ENCODE measurements at places on chromosomes 1 and 21.

GRCh38 chr1:74505928-74506710 is 6.3 kb downstream of the LRRC53 start:
- DNase-seq: peak; percentile 41

GRCh38 chr1:175287849-175288248 is 95.3 kb upstream of the KIAA0040 start:
- no peak for DNase-seq

DNA sequence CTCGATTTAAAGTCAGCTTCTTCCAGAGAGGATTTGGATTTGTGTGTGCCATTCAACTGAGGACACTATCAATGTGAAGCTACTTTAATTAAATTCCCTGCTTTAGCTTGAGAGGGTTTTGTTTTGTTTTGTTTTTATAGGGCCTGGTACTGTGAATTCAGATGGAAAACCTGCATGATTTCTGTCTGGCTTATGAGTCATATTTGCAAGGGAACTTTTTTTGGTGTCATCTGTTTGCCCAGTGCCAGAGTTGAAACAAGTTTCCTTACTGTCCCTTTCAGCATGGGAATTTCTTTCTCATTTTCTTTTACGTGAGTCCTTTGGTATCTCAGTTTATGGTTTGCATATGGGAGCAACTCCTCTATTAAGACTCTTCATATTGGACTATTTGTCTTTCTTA is 194.6 kb downstream of the GREM2 start:
- no peak for DNase-seq

DNA sequence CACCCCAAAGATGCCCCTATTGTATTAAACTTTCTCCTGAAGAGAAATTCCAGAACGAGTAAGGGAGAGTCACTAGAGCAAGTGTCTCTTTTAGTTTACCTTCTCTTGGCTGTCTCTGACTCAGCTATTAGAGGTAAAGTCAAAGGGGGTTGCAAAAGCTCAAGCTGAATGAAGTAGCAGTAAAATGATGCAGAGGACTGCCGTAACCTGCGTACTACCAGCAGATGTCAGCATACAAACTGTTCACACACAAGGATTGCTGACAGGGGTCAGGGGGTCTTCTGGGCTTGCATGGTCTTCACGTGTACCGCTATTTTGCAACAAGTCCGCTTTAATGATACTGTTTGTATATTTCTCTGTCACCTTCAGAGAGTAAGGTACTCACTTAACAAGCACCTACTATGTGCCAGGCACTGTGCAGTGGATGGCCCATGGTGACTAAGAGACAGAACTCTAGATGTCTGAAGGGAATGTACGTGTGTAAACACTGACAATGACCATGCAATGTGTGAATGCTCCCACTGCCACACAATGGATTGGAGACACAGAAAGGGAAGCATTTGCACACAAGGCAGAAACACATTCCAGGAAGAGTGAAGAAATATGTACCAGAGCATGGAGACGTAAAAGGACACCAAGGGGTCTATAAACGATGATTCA is 34.9 kb downstream of the CHML start:
- peak; percentile 22 for DNase-seq

- DNase-seq: no peak
Observed at GRCh38 chr21:15309022-15309590, 244.3 kb upstream of the NRIP1 start.

GRCh38 chr21:32009263-32009662 is 136.4 kb downstream of the HUNK start:
- DNase-seq: no peak

- no peak for DNase-seq
Observed at GRCh38 chr21:22758478-22758877, 1760.3 kb downstream of the NCAM2 start.

DNA sequence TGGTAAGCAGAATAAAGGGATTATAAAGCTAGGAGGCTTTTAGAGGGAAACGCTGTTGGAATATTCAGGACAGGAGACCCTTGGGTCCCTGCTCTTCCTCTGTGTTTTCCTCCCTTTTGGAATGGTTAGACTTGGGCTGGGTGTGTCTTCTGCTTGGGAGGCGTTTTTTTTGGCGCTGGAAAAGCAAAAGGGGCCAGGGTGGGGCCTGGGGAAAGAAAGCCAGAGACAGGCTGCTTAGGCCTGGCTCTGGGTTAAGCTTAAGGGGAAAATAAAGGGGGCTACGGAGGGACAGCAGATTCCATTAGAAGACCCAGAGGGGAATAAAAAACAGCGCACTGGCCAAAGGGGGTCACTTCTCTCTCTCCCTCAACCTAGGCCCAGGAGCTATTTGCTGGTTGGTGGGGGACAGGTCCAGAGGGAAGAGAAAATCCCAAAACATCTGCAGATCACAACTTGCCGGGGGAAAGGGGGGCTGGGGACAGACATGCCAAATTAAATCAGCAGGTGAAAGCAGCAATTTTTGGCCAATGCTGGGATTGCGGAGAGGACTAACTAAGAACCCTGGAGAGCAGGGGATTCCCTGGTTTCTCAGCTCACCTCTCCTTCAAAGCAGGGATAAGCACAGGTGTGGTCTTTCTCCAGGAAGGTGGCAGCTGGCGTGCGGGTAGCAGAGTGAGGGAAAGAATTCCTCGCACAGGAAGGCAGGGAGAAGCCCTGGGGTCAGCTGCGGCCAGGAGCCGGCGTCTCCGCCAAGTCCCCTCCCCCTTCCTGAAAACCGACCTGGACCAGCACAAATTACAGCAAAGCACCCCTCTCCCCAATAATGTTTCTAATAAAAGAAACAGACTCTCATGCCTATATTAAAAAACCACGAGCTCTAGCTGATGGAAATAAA is 82.2 kb upstream of the AK4 start:
- DNase-seq: no peak

- DNase-seq: no peak
Observed at GRCh38 chr1:192904438-192904895, 95.6 kb downstream of the RGS2 start.

DNA sequence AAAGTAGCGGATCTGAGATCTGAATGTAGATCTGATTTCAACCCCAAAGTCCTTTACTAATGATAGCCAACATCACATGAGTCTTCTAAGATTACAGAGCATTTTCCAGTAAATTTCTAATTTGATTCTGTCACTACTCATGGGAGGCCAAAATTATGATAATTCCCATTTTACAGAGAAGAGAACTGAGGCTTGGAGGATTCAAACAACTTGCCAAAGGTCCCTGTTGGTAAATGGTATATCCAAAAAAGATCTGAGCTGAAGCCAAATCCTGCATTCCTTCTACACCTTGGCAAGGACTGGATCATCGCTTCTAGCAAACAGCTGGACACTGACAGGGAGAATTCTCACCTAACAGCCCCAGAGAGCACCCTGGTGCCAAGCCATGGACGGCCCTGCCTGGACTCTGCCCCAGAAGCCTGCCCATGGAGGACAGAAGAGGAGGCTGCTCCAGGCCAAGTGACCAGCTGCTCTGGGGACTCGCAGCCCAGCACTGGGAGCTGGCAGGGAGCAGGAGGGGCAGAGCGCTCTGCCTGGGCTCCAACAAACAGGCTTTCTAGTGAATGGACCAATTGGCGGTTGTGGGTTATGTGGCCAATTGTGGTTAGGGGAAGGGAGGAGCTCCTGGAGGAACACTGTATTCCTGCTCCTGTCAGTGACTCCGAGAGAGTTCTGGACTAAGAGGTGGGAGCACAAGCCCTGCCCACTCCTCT is 6.4 kb upstream of the CSF1 start:
- no peak for DNase-seq

DNA sequence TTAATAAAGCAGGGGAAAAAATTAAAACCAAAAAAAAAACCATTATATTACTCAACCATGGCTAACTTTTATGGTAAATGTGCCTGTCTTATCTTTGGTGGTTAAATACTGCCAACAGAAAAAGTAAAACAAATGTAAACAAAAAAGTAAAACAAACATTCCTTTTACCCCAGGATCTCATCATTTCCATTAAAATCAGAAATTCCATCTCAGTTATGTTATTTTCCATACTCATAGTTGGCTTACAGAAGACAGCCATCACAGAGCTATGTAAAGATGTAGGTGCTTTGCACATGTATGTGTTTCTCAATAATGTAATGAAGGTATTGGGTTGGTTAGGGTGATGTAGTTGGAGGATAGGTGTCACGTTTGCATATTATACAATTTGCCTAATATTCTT is 185.0 kb downstream of the KCNK2 start:
- DNase-seq: no peak

DNA sequence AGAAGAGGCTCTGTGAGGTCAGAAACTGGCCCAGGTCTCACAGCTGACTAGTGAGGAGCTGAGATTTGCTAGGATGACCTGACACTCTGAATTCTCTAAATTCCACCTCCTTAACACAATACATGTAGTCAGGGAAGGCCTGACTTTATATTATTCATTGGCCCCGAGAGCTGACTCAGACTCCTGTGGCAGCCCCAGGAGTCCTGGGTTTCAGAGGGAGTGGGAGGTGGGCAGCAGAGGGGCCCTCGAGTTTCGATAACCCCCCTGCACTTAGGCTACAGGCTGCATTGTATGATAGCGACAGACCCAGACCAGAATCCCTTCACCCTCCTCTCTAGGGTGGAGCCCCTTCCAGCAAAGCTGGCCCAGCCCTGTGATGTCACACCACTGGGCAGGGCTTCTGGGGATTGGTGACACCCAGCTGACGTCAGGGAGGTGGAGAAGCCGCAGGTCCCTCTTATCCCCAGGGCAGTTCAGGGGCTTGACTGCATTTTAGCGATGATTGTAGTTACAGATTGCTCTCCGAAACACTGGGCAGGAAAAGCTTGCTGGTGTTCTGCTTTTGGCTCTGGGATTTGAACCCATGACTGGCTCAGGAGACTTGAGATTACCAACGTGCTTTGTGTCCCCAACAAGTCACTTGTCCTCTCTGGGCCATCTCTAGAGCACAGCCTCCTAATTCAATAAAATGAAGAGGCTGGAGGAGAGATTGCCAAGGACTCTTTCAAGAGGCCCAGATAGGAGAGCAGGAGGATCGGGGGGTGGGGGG is 17.0 kb upstream of the GPR37L1 start:
- DNase-seq: peak; percentile 43

DNA sequence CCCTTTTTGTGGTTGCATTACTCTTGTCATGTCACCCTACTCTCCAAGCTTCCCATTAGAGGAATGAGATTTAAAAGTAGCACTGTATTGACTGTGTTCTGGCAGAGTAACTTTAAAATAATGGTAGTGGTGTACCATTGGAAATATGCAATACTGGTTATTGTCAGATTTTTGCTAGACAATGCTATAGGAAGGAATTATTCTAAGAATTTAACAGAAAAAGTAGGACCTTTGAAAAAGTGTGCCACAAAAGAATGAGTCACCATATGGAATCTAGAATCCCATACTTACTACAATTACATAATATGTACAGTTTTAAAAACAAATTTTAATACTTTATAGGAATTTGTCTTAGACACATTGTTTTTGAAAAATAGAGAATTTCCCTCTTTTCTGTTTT is 13.8 kb downstream of the MIER1 start:
- DNase-seq: no peak

- DNase-seq: no peak
Observed at GRCh38 chr1:230306169-230306568, 120.0 kb downstream of the PGBD5 start.

DNA sequence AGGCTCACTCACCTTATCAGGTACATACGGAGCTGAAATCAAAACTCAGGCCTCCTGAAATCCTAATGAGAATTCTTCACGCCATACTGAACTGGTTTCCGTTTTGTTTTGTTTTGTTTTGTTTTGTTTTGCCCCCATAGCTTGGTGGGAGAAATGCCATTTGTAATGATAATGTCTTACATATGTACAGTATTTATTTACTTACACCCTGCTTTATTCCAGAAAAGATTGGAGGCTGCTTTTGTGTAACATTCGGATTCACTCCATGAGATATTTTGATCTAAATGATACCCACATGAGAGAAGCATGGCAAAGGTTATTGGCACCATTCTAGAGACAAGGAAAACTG is 84.7 kb downstream of the EPHB2 start:
- DNase-seq: no peak

GRCh38 chr1:49364676-49365075 is 588.0 kb upstream of the BEND5 start:
- DNase-seq: no peak

DNA sequence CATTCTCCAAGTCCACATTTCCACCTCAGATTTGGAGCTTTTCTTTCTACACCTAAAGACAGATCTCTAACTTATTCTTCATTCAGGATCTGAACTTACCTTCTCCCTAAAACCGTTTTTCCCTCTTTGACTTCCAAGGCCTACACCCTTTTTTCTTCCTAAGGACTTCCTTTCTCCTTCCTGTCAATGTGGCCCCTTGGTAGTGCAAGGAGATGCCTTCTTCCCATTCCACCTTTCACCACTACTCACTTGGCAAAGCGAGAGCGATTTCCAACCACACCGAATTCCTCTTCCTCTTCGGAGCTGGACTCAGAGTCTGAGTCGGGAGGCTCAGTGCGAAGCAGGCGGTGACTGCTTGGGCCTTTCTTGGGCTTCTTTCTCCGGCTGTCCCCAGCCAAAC is 1.3 kb downstream of the EFCAB14 start:
- no peak for DNase-seq

Measured in HAP-1 (cell line).